ENCODE measurements at places on chromosomes 2 and 18.

GRCh38 chr2:34848691-34849090, 1249.6 kb upstream of the FAM98A start:
- no peak for DNase-seq

DNA sequence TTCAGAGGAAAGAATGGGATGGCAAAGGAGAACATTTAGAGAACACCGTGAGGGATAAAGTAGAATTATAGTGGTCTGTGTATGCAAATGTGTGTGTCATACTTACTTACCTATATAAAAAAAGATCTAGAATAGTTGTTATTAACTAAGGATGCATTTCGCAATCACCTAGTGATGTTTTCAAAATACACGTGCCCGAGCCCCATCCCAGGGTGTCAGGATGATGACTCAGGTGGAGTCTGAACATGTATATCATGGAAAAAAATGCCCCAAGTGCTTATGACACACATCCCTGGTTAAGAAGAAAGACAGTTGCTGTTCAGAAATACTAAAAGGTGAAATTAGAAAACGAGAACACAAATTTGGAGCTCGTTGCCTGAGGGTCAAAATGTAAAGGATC, 109.0 kb downstream of the CERS6 start:
- no peak for DNase-seq

GRCh38 chr18:71105078-71105819, 816.4 kb downstream of the SOCS6 start:
- DNase-seq, result no peak

- DNase-seq, result no peak
Measured at GRCh38 chr18:6683112-6683876, 46.2 kb upstream of the ARHGAP28 start.

GRCh38 chr2:19474128-19474527, 115.7 kb upstream of the OSR1 start:
- DNase-seq, result peak; percentile 7

GRCh38 chr2:204317640-204318039, 227.6 kb upstream of the PARD3B start:
- no peak for DNase-seq

DNA sequence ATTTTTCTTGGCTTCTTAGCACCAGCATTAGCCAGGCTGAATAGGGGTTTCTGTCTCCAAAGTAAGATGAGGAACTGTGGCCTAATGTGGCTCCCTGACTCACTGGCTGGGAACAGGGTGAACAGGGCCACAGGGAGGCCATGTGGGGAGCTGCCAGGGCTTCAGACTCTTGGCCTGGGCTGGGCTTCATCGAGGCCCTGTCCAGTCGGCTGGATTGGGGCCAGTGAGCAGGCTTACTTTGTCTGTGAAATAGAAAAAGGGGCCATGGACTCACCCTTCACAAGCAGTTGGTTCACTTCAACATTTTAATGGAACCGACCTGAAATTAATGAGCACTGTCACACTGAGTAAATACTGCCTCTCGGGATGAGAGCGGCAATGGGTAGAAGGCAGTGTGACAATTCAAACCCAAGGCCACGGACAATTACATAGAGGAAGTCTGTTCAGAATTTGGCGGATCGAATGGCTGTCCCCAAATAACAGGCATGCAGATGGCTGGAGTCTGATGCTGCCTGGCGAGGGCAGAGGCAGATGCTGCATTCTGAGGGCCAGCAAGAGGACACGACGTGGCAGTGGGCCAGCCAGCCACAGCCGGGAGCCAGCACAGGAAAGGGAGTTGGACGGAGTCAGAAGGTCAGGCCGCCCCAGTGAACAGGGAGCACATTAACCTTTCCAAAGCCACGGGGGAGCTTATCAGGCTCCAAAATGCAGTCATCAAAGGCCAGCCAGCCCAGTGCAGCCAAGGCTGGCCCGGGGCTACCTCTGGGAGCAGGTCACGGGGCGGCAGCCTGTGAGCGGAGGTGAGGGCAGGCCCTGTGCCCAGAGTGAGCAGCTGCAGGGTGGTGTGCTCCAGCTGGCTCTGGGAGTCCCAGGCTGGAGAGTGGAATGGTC, 146.6 kb upstream of the REV1 start:
- no peak for DNase-seq

DNA sequence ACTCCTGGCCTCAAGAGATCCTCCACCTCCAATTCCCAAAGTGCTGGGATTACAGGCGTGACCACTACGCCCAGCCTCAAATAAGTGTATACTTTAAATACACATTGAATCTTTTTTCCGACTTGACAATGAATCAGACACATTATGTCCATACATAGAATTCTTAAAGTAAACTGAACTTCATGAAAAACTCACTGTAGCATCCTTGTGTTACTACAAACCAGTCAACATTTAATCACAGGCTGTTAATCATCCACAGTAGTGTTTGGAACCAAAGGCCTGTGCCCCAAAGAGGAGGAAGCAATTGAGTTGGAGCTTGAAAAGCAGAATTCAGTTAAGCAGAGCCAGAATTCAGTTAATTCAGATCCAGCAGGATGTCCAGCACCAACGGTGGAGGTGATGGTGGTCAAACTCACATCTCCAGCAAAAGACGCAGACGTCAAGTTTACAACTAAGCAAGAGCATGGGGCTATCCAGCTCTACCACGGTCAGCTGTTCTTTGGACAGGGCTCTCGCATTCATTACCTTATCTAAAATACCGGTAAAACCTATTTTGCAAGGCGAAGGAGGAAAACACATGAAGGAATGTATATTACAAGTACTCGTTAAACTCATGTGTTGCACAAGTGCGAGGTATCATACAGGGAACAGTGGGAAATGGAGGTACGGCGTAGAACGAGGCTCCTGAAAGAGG, 1.2 kb downstream of the SLC39A6 start:
- no peak for DNase-seq

DNA sequence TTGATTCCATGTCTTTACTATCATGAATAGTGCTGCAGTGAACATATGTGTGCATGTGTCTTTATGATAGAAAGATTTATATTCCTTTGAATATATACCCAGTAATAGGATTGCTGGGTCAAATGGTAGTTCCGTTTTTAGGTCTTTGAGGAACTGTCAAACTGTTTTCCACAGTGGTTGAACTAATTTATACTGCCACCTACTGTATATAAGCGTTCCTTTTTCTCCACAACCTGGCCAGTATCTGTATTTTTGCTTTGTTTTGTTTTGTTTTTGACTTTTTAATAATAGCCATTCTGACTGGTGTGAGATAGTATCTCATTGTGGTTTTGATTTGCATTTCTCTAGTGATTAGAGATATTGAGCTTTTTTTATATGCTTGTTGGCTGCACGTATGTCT, 641.6 kb downstream of the SUCLG1 start:
- no peak for DNase-seq

GRCh38 chr2:200901459-200902072, 12.4 kb downstream of the NIF3L1 start:
- DNase-seq, result peak; percentile 70

GRCh38 chr2:40168032-40168431, 283.9 kb downstream of the SLC8A1 start:
- DNase-seq, result no peak

DNA sequence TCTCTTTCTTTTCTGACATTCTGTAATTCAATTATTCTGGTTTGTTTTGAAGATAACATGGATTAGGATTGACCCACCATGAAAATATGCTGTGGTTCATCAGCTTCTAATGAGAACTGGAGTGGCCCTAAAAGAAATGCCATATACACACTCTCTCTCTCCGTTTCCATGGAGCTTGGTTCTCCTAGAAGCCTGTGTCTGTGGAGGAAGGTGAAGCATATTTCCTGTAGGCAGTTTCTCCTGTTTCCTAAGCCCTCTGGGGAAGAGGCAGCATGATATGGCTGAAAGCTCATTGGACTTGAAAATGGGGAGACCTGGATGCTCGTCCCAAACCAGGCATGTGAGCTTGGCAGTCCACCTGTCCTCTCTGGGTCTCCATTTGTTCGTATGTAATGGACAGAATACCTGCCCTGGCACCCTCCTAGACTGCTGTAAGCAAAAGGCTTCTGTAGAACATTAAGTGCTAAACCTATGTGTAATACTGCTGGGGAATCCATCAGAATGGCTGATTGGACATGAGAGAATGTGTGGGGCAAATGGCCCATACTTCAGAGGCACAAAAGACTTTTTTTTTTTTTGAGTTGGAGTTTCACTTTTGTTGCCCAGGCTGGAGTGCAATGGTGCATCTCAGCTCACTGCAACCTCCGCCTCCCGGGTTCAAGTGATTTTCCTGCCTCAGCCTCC, 75.3 kb upstream of the PPP1CB start:
- DNase-seq, result no peak

- DNase-seq, result no peak
Measured at GRCh38 chr2:237435844-237436587, 22.1 kb upstream of the COL6A3 start.

DNA sequence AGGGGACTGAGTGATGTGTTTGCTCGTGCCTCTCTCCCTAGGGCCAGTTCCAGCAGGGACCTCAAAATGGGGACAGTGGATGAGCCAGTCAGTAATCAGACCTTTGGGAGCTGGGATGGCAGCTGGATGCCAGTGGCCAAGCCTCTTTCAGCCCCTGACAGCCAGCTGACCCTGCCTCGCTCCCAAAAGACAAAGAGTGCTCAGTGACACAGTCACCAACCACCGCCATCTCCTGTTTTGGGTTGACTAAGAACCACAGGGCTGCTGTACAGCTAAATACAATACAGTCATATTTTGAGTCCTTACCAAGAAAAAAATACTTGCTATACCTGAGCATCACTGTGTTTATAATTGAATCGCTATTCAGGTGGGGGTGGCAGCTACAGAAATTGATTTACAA, 75.7 kb downstream of the POU3F3 start:
- no peak for DNase-seq

- DNase-seq, result no peak
Measured at GRCh38 chr2:31334311-31335026, 80.1 kb downstream of the XDH start.

DNA sequence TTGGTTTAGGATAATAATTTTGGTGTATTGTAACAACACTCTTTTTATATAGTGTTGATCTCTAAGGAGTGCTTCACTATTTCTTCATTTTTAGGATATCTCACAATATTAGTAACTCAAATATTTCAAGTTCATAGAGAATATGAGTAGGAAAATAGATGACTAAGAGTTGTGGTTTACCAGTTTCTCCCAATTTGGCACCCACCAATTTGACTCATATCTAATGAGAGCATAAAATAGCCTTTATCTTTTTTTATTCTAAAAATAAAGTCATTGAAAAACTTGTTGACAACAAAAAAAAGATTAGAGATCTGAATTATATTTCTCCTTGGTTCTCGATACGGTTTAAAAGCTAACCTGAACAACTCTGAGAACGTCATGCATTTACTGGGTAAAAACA, 204.0 kb downstream of the PARD3B start:
- no peak for DNase-seq

All from activated CD4-positive, alpha-beta T cell treated with anti-CD3 and anti-CD28 coated beads, Interleukin-2, amount 50 U/mL, for 48 hours (primary cell).